CD8-positive, alpha-beta memory T cell (primary cell): ENCODE measurements at places on chromosomes 6 and 20. TPM values are rescaled to one million over a fixed set of nuclear protein-coding genes. Genes with fewer than 3 reads are reported as not detected.
A peak's percentile ranks its signal among the peaks of the same experiment; 100 is the strongest.

DNA sequence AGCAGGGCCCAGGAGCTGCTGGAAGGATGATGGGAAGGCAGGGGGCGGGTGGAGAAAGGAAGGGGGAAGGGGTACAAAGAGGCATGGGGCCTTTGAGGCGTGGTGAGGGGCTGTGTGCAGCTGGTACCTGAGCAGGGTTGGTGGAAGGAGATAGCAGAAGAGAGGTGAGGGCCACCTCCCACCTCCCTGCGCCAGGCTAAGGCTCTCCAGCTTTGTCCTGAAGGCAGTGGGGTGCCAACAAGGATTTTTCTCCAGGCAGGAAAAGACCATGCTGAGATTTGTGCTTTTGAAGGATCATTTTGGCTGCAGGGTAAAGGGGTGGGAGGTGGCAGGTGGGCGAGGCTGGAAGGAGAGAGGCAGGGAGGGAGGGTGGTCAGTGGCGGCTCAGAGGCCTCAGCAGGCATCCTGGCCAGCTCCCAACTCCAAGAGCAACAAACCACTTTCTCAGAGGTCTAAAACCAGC lies 40.8 kb downstream of the NOL4L start:
- no peak for DNase-seq
- H3K36me3 ChIP-seq = no peaks in the 10 kb centered on the region
- peaks cover 68% of the 10 kb centered on the region for H3K4me1 ChIP-seq
- no peak overlapping the region for H3K4me3 ChIP-seq
- no peaks in the 10 kb centered on the region for H3K27me3 ChIP-seq

- no peaks in the 10 kb centered on the region for H3K4me1 ChIP-seq
- DNase-seq = no peak
- H3K4me3 ChIP-seq = no peak overlapping the region
- no peaks in the 10 kb centered on the region for H3K36me3 ChIP-seq
- no peak overlapping the region for H3K27ac ChIP-seq
Observed at GRCh38 chr6:4731996-4732395, 44.2 kb upstream of the CDYL start.

DNA sequence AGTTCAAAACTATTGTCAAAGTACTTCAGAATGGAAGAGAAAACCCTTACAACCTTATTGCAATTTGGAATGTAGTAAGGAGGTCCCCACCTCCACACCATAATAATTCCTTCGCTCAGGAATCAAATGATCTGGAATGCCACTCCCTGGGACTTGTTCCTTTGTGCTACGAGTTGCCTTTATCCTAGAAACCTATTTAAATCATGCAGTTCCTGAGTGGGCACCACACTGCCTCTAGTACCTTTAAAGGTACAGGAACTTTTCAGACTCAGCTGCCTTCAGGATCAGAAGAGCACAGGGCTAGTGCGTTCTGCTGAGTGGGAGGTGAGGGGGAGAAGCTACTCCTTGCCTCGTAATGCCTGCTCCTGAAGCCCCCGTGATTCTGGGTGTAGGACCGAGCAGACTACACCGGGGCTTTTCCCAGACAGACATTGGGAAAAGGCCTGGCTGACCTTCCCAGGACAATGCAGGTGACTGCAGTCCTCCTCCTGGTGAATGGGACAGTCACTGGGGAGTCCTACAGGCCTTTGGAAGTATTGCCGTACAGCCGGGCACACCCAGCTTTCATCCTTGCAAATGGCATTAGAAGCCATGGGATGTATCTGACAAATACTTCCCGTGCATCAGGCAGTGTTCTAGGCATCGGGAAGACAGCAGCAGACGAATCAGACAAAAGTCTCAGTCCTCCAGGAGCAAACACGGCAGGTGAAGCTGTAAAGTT lies 11.8 kb upstream of the TUBB2B start:
- H3K4me3 ChIP-seq = no peak overlapping the region
- H3K27me3 ChIP-seq = peaks cover 3% of the 10 kb centered on the region
- no peak for DNase-seq

DNA sequence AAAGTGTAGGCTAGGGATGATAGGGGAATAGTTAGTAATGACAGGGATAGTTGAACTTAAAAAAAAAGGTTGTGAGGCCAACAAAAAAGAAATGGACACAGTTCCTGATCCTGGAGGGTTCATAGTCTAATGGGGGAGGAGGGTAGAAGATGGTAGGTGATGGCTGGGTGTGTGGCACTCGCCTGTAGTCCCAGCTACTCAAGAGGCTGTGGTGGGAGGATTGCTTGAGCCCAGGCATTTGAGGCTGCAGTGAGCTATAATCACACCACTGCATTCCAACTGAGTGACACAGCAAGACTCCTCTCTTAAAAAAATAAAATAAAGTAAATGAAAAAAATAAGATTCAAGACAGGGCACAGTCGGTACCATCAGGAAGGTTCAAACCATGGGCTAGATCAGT lies 2.4 kb upstream of the MICB start:
- DNase-seq = no peak
- H3K4me1 ChIP-seq = peaks cover 36% of the 10 kb centered on the region

DNA sequence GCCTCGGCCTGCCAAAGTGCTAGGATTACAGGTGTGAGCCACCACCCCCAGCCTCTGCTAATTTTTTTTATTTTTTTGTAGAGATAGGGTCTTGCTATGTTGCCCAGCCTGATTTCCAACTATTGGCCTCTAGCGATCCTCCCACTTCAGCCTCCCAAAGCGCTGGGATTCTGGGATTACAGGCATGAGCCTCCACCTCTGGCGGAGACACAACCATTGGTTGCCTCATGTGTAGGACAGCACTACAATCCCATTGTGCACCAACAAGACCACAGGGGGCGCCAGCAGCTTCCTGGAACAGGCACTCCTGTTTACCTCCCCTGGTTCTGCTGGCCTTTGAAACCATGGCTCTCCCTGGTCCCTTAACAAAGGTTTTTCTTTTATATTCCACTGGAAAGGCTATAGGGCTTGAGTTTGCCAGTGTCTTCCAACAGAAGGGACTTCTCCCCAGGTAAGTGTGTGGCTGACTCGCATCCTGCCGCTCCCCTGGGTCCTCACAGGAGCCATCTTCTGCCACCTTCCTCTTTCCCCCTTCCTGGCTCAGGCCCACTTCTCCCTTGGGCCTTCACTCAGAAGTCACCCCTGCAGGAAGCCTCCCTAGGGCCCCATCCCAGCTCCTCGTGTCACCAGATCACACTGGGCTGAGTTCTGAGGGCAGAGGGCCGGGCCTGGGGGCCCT lies 39.2 kb upstream of the TLDC2 start:
- H3K27me3 ChIP-seq = no peaks in the 10 kb centered on the region
- no peaks in the 10 kb centered on the region for H3K4me1 ChIP-seq
- H3K27ac ChIP-seq = peak overlapping the region; percentile 24
- no peaks in the 10 kb centered on the region for H3K36me3 ChIP-seq
- DNase-seq = no peak

- no peaks in the 10 kb centered on the region for H3K36me3 ChIP-seq
- DNase-seq = no peak
- no peaks in the 10 kb centered on the region for H3K27me3 ChIP-seq
- H3K4me3 ChIP-seq = no peak overlapping the region
Observed at GRCh38 chr6:49416195-49416594, 46.9 kb downstream of the MMUT start.

GRCh38 chr6:10453596-10453995 lies 38.7 kb upstream of the TFAP2A start:
- H3K36me3 ChIP-seq = no peaks in the 10 kb centered on the region
- no peaks in the 10 kb centered on the region for H3K27me3 ChIP-seq
- H3K4me1 ChIP-seq = no peaks in the 10 kb centered on the region
- no peak overlapping the region for H3K4me3 ChIP-seq
- DNase-seq = no peak

DNA sequence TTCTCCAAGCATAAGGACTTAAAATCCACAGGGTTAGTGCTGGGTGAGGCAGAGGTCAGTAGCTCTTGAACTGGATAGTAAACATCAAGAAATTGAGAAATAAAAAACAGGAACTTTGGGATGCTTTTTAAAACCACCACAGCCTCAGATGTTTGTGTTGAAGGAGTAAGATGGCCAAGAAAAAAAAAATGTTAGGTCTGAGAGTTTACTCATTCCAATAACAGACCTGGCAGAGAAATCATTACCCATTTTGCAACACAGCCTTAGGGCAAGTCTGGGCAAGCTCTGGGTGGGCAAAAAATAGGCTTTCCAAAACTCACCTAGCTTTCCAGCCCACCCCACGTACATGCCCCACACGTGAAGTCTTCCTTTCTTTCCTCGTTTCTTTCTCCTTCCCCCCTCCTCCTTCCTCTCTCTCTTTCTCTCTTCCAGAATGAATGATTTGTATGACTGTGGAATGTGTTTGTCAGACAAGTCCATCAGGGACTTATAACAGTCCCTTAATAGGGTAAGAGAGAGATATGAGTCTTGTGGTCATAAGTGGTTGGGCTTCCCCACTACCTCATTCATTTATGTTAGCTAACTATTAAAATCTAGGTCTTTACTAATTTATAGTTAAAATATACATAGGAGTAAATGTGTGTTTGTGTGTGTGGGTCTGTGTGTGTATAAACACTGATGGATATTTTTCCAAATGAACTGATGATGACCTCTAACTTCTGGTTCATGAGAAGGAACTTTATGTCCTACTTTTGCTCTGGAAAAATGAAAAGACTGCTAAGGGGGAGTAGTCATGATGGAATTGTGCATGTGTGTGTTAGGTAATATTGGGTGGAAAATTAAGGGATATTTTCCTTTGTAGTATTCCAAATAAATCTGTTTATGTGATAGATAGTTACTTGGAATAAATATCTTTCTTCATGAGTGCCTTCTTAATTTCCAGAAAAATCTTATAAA lies 18.0 kb upstream of the DSE start:
- H3K4me1 ChIP-seq = no peaks in the 10 kb centered on the region
- H3K27ac ChIP-seq = no peak overlapping the region
- DNase-seq = no peak
- no peak overlapping the region for H3K4me3 ChIP-seq

DNA sequence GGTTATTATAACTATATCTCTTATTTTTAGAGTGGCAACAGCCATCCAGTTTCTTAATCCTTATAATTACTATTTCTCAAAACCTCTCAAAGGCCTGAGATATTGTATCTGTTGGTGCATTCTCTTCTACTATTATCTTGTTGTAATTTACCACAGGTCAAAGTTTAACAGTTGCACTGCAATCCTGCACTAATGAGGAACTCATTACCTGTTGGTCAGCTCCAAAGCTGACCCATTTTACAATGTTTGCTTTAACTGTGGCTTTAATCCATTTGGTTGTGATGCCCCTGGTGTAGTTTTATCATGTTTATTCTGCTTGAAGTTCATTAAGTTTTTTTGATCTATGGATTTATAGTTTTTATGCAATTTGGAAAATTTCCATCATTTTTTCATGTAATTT lies 6.3 kb upstream of the ADGB start:
- H3K4me3 ChIP-seq = no peak overlapping the region
- H3K4me1 ChIP-seq = no peaks in the 10 kb centered on the region
- no peak overlapping the region for H3K27ac ChIP-seq
- no peaks in the 10 kb centered on the region for H3K36me3 ChIP-seq

DNA sequence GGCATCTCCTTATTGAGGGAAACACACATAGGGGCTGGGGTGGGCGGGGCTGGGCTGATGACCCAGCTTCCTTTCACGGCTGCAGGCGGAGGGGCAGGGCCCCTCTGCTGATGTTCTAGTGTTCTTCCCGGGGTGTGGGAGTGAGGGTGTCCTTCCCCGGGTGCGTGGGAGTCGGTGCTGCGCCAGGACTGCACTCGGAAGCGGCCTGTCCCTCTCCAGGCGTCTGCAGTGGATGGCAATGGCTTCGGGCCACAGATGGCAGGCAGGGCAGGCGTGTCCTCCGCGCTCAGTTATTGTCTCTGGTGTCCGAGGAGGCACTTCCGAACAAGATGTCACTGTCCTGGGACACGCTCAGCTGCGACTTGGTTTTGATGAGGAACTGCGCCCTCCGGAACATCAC lies 19.2 kb downstream of the KCNG1 start:
- H3K27ac ChIP-seq = no peak overlapping the region
- no peaks in the 10 kb centered on the region for H3K4me1 ChIP-seq
- DNase-seq = no peak
- H3K27me3 ChIP-seq = peaks cover 4% of the 10 kb centered on the region

- DNase-seq = no peak
- no peaks in the 10 kb centered on the region for H3K36me3 ChIP-seq
- no peak overlapping the region for H3K27ac ChIP-seq
- no peak overlapping the region for H3K4me3 ChIP-seq
- H3K4me1 ChIP-seq = no peaks in the 10 kb centered on the region
- H3K27me3 ChIP-seq = no peaks in the 10 kb centered on the region
Observed at GRCh38 chr6:22809370-22809769, 240.0 kb downstream of the HDGFL1 start.

Gene MYBL2
- total RNA-seq = 78.3 TPM

Gene ALDH8A1
- 0.82 TPM for total RNA-seq

Gene IP6K3
- total RNA-seq = not detected

Gene ESF1
- total RNA-seq = 27.1 TPM

Gene SLC4A11
- 3.5 TPM for total RNA-seq

Gene GLP1R
- total RNA-seq = not detected
